ENCODE measurements at places on chromosomes 2 and 18.

GRCh38 chr2:129907256-129907998 is 72.0 kb upstream of the RAB6C start:
- DNase-seq: no peak

GRCh38 chr2:187429989-187430388 is 18.1 kb downstream of the CALCRL start:
- DNase-seq: peak; percentile 49

GRCh38 chr18:73670039-73670438 is 477.6 kb downstream of the FBXO15 start:
- DNase-seq: no peak

- no peak for DNase-seq
Measured at GRCh38 chr18:8450898-8451665, 158.2 kb upstream of the RAB12 start.

DNA sequence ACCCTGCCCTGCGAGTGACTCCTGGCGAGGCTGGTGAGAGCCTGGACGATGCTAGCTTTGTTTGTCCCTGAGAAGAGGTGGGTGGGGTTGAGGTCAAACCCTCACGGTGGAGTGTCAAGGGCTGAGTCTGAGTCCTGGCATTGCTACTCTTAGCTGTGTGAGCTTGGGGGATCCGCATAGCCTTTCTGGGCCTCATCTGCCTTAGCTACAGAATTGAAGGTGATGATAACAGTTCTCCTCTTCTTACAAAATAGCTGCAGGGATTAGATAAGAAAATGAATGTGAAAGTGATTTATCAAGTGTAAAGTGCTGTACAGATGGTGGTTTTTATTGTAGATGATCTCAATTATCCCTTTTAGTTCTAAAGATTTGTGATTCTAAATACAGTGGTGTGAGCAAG is 144.6 kb downstream of the LPIN1 start:
- no peak for DNase-seq

DNA sequence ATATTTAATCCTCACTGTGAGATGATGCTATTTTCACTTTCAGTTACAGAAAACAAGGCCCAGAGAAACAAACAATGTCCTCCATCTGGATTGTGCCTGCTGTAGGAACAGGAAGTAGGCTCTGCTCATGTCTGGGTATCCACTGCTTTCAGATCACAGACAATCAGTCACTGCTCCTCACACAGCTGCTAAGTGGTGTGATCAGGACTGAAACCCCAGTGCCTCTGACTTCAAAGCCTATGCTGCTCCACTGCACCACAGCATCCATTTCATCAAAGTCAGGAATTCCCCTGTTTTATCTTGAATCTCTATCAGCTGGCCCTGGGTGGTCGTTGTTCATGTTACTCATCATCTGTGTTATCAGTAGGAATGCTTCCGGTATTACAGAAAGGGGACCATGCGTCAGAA is 303.8 kb upstream of the TRIB2 start:
- no peak for DNase-seq

DNA sequence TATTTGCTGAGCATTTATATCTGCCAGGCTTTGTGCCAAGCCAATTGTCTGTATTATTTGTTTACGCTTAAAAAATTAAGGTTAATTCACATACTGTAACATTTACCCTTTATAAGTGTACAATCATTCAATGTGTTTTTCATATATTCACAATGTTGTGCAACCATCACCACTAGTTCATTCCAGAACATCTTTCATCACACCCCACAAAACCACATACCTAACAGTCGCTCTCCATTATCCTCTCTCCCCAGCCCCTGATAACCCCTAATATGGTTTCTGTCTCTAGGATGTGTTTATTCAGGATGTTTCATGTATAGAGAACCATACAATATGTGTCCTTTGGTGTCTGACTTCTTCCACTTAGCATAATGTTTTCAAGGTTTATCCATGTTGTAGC is 234.1 kb downstream of the INSIG2 start:
- no peak for DNase-seq

GRCh38 chr2:54546923-54547720 is 91.0 kb downstream of the SPTBN1 start:
- no peak for DNase-seq

GRCh38 chr2:110106642-110107041 is 9.0 kb downstream of the MALL start:
- DNase-seq: no peak

DNA sequence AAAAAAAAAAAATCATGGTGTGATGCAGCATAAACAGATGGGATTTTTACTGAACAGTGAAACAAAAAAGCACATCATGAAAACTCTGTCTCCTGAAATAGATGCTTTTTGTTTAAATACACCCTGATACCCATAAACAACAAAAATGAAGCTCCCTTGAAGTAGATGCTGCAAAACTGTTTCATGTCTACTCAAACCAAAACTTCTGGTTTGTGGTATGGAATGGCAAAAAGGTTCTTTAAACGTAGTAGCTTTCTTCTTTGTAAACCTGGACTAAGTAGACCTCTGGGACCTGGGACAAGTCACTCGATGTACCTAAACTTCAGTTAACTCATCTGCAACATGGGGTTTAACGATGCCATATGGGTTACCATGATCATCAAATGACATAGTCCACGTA is 64.4 kb upstream of the RAPH1 start:
- DNase-seq: no peak

GRCh38 chr2:150482667-150483400 is 4.6 kb downstream of the RND3 start:
- DNase-seq: peak; percentile 26

DNA sequence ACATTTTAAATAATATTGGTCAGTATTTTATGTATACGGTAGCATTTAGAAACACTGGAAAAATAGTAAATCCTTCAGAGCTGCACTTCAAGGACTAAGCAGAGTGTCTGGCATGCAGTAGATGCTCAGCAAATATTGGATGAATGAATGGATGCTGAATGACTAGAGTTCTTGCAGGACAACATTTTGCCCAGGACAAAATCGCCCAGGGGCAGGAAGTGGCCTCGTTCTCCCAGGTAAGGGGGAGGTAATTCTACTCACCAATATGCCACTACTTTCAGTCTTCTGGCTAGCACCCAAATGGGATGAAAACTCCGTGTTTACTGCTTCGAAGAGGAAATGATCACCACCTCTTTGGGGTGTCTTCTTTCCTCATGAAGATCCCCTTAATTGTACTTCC is 4.0 kb upstream of the DGUOK start:
- DNase-seq: no peak

DNA sequence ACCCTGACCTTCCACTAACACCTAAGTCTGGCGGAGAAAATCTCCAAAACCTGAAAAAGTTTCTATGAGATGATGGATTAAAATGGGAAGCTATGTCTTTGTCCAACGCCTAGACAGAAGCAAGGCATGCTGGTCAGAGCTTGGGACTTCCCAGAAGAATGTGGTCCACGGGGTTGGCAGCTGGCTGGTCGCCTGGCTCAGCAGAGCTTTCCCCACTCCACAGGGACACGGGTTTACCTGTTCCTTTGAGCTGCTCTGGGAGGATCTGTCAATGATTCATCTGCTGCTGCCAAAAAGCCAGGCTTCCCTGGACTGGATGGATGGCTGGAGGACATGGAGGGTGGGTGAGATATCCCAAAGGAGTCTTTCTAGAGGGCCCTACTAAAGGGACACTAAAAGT is 10.8 kb downstream of the MBOAT2 start:
- DNase-seq: no peak

GRCh38 chr2:184302506-184302905 is 295.8 kb upstream of the ZNF804A start:
- DNase-seq: no peak

DNA sequence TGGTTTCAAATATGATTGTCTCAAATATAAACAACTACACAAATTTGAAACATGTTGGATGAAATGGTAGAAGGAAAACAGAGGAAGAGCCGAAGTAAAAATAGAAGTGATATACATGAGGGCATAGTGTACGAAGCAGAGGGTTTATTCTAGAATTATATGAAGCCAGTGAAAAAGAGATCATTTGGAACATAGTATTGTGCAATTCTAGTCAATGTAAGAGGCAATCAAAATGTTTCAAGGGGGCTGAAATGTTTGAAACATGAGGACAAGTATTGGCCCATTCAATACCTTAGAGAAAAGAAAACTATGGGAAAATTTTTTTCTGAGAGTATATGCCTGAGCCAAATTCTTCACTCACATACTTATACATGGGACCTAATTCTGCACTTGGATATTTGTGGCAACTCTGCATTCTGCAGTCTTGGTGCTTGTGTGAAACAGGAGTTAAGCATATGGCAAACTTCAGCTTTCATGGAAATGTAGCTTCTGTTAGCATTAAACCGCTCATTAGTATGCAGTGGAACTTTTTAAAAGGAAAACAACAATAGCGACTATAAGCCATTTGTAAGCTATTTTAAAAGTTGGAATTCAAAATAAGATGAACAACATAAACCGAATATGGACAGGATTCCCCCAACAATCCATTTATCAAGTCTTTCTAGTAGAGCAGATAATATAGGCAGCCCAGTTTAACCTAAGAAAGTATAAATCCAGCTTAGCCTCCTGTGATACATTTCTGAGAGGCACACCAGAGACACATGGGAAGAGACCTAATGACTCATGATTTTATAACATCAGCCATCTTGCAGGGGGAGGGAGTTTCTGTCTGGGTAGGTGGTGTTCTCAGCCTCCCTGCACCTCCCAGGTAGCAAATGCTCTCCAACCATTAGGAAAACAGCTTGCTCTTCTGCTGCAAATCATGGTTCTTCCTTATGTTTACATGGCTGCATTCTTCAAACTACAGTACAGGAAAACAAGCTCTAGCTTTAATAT is 197.8 kb downstream of the PAX3 start:
- no peak for DNase-seq

DNA sequence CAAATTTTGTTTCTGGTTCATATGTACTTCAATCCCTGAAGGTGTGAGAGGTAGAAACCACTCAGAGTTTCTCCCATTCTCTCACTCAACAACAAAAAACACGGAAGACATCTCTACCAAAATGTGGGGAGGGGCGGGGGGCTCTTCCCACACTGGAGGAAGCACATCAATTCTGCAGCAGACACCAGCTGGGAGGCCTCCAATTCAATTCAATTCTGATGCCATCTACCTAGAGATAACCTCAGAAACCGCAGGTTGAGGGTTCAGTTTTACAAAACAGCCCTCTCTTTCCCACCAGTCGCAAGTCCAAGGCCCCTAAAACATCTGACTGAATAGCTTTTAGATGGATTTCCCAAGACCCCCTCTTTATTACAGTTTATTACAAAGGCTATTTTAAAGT is 7.0 kb upstream of the MCFD2 start:
- no peak for DNase-seq

DNA sequence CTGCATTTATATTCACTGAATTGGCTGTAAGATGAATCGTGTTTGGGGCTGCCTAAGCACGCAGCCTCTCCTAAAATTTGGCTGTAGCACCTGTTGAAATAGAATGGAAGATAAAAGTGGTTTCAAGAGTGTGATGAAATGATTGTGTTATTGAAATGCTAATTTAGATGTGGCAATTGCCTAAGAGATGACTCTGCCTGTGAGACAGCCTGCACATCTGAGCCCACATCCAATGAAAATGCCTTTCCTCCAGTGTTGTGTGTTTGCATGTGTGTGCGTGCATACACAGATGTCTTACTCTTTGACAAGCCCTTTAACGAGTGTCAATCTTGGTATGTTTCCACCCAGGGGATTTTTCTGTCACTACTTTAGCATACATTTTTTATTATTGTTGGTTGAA is 346.9 kb downstream of the MEIS1 start:
- no peak for DNase-seq

DNA sequence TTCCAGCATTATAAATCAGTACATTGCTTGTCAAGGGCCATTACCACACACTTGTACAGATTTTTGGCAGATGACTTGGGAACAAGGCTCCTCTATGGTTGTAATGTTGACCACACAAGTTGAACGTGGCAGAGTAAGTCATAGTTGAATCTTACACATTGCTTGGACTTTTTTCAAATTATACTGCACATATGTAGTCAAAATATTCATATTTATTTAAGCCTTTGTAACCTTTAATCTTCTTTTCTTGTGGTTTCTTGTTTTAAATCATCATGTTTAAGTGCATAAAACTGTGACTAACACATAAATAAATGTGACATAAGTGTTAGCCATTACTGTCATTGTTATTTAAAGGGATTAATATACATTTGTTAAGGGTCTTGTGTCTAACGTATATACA is 52.1 kb upstream of the EPB41L5 start:
- peak; percentile 55 for DNase-seq

DNA sequence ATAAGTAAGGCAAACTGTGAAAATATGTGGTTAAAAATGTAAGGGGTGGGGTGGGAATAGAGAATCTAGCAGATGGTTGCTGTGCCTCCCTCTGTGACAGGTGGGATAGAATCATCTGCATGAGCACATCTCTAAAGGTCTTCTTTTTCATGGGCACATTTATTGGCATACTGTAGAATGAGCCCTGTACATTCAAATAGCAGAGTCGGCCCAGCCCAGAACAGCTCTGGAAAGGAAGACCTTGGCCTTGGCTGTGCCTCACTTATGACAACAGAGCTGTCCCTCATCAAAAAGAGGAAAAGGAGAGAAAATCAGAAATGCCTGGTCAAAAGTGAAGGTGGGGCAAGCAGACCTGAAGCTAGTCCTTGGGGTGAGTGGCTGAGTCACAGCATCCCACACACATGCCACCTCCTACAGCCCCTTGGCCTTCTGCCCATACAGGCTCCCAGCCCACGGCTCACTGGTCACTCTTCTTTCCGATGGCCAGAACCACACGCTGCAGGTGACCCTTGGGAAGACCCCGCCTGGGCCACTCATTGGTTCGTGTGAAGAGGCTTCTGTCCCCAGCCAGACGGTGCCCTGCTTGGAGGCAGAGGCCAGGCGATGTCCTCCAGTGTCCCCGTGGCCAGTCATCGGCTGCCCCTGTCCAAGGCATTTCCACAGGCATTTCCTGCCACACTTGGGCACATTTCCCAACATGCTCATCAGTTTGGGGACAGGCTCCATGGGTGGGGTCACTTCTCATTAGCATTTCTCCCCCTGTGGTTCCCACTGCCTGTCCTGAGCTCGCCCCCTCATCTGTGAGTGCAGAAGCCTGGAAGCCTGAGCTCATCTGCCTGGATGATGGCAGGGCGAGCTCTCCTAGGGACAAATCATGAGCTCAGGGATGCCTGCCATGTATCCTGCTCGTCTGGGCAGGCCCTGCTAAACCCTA is 113.6 kb downstream of the MCFD2 start:
- peak; percentile 55 for DNase-seq

DNA sequence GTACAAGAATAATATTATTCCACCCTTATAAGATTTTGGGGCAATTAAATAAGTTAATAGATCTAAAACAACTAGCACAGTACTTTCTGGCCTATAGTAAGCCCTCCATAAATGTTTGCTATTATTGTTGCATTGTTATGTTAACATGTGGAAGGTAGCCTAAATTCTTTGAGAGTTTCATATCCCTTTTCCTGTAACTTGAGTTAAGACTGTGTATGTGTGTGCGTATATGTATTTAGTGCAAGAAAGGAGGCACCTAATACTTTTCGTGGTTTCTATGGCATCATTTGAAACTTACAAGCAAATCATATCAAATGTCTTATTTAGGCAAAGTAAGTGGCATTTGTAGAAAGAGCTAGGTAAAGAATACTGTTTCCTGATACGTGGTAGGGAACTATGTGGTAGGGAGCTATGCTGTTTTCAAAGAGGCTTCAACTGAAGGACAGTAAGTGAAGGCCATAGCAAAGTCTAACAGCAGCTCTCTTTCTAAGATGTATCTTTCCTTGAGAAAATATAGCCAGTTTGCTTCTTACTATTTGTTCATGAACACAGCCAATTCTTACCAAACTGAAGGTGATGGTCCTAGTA is 36.8 kb upstream of the C2orf74 start:
- no peak for DNase-seq

- no peak for DNase-seq
Measured at GRCh38 chr2:237873897-237874551, 14.6 kb downstream of the RAMP1 start.

Data from GM04504 (cell line).